Right lobe of liver (tissue), 6 donors: ENCODE measurements at places on chromosomes 5 and 9.

DNA sequence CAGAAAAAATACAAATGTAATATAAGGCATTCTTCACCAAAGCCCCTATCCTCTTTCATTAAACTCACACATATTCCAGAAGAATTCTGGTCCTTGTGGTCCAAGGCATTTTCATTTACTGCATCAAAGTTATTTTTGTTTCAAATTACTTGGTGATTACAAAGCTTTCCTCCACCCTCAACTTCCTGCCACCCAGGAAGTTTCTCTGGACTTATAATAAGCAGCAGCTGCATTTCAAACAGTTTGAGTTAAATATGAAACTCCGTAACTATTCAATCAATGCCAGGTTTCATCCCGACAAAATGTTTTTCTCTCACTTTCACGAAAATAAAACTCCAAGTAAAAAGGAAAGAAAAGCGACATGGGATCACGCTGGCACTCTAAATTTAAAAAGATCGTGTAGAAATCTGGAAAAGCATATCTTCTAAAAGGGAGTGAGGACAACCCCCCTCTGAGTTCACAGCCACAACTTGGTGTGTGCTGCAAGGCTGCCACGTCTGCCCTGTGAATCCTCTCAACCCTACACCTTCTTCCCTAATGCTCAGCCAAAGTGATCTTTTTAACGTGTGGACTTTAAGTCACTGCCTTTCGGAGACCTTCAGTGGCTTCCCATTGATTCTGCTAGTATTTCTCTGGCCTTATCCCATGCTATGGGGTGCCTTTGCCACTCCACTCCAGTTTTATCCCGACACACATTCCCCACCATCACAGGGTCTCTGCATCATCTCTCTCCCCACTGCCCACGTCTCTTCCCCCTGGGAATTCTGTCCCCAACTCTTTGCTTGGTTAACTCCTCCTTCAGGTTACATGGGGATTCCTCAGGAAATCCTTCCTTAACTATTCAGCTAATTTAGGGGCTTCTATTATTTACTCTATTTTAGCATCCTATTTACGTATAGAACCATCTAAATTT, 91.1 kb upstream of the CER1 start:
- no peak for DNase-seq

DNA sequence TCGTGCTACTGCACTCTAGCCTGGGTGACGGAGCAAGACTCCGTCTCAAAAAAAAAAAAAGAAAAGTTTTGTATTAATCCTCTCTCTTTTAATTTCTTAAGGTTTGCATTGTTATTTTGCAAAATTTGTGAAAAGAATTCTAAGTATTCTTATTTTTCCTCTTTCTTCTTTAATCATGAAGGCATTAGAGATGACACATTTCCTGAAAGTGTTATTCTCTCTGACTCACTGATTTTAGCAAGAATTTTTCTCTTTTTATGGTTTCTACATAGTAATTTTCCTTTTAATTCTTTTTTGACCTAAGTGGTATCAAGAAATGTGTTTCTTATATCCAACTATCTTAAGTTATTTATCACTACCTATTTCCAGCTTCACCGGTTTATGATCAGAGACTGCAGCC, 78.0 kb downstream of the NSUN2 start:
- DNase-seq, result no peak

DNA sequence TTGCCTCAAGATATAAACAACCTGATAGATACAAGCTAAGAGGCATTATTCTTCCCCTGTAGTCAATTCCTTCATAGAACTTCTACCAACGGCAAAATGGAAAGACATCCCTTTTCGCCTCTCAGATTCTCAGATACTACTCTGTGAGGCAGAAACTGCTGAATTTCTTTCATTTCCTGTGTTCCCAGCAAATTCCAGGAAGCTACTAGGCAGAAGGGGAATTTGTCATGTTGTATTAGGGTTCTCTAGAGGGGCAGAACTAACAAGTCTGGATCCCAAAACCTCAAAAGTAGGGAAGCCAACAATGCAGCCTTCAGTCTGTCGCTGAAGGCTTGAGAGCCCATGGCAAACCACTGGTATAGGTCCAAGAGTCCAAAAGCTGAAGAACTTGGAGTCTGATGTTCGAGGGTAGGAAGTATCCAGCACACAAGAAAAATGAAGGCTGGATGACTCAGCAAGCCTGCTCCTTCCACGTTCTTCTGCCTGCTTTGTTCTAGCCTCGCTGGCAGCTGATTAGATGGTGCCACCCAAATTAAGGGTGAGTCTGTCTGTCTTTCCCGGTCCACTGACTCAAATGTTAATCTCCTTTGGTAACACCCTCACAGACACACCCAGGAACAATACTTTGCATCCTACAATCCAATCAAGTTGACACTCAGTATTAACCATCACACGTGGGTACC, 15.2 kb downstream of the RNF180 start:
- DNase-seq, result no peak

- peak; percentile 83 for DNase-seq
Observed at GRCh38 chr5:10601246-10602030, 37.6 kb downstream of the ANKRD33B start.

DNA sequence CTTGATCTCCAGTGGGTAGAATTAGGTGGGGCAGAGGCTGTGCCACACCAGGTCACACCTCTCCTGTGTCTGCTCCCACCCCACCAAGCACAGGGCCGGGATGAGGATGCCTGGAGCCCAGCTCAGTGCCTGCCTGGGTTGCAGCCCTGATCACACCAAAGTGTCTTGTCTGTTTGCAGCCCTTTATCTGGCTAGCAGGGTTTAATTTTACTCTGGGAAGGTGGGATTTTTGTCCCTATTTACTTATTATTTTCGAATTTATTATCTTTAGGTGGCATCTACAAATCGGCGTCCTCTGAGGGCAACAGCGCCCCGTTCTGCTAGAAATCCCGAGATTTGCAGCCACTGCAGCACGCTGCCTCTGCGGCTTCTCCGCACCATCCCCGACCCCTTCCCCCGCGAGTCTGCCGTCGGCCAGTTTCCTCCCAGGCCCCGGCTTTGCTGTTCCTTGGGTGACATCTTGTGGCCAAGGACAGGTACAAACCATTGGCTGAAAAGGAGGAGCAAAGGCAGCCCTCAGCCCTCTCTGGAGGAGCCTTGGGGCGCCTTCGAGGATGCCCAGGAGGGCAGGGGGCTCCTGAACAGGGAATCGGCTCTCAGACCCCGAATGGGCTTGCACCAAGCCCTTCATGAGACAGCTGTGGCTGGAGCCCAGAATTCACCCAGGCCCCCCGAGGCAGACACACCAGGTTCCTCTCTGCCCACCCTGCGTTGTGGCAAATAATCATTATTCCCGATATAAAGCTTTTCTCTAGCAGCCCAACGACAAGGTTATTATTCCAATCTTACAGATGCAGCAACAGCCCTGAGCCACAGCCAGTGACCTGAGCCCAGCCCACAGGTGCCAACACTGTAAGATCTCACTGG, 113.0 kb downstream of the GAPVD1 start:
- peak; percentile 55 for DNase-seq

GRCh38 chr5:150183436-150183835, 6.4 kb upstream of the SLC6A7 start:
- no peak for DNase-seq

DNA sequence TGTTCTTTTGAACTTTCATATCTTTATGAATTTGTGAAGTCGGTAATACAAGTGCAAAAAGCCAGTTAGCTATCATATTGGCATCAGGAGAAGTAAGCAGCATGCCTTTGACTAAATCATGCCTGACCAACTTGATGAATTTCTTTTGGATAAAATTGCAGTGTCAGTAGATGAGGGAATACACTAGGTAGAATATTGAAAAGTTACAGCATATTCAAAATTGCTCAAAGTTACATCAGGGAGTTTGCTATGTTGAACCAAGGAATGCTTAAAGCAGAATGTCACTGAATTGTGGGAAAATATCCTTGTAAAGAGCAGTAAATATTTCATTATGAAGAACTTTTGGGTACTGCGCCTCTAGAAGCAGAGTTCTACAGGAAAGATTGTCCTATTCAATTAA, 87.1 kb upstream of the TLX3 start:
- DNase-seq, result no peak

- DNase-seq, result no peak
Observed at GRCh38 chr5:14491015-14491915, 90.3 kb upstream of the OTULINL start.

DNA sequence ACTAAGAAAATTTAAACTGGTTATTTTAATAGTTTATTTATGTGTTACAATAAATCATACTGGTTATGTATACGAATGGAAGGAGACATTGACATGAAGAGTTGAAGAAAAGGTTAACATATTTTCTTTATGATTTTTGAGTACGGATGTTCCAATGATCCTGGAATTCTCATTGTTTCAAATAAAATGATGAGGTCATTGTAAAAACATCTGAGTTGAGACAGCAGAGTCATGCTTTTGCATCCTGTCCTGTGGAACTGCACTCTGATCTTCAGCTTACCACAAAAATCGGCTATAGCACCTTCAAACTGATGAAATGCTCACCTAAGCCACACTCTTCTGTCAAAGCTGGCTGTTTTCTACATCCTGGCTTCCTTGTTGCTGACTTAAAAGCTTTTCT, 67.8 kb downstream of the PTCD2 start:
- DNase-seq, result no peak

- no peak for DNase-seq
Observed at GRCh38 chr5:14201325-14202045, 58.3 kb downstream of the TRIO start.

GRCh38 chr9:117574099-117574498, 130.1 kb upstream of the TLR4 start:
- no peak for DNase-seq

GRCh38 chr9:98039607-98040017, 16.9 kb upstream of the NANS start:
- DNase-seq, result no peak

- peak; percentile 68 for DNase-seq
Observed at GRCh38 chr9:134422301-134423090, 96.2 kb downstream of the RXRA start.

GRCh38 chr5:56077796-56078233, 83.1 kb upstream of the IL6ST start:
- DNase-seq, result no peak

DNA sequence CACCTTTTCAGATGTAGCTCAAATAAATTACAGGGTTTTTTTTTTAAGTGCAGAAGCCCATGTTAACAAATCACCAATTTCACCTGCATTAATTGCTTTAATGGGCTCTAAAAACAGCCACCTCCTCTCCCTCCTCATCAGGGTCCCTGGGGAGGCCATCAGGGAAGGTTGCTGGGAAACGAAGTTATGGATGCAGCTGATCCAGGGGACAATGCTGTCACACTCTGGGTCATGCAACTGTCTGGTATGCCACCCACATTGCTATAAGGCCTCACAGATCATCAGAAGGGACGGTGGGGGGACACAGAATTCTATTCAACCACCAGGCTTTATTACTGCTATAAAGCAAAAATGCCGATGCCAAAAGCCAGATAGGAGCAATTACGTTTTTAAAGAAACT, 9.3 kb downstream of the WHRN start:
- no peak for DNase-seq

- DNase-seq, result peak; percentile 22
Observed at GRCh38 chr9:136654820-136655535, 7.7 kb upstream of the EGFL7 start.

GRCh38 chr5:88938488-88938887, 55.5 kb upstream of the MEF2C start:
- DNase-seq, result no peak

DNA sequence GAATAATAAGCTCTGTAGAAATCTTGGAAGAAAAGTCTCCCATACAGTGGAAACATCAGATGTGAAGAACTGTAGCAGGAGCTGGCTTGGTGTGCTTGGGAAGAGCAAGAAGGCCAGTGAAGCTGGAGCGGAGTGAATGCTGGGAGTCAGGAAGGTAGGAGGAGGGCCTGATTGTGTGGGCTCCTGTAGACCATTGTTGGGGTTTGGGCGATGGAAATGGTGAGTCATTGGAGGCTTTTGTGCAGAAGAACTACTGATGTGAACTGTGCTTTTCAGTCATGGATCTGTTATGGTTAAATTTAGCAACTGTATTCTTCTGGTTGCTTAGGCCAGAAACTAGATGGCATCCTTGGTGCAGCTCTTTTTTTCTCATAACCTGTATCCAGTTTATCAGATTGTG, 2.3 kb downstream of the ICE1 start:
- no peak for DNase-seq

DNA sequence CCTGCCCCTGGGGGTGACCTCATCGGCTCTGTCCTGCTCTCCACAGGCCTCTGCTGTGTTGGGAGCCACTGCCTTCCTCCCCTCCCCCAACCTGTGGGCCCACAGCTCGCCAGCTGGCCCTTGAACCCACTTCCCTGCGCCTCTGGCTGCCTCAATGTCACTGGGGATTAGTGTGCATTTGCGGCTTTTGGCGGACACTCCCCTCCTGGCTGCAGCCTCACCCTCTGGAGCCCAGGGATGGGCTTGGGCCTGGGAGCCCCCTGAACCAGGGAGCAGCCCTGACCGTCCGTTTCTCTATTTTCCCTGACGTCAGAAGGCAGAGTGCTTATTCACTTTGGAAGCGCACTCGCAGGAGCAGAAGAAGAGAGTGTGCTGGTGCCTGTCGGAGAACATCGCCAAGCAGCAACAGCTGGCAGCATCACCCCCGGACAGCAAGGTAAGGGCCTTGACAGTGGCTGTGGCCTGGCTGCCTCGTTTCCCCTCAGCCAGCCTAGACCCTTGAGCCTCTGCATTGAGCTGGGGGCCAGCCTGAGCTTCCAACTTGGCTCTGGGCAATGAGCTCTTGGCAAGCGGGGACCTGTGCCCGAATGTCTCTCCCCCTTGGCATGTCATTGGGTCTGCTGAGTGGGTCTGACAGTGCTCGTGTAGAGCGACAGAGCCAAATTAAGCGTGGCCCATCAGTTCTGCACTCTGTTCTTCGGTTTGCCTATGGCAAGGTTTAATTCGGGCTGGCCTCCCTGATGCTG, 73.1 kb downstream of the RGS3 start:
- no peak for DNase-seq

DNA sequence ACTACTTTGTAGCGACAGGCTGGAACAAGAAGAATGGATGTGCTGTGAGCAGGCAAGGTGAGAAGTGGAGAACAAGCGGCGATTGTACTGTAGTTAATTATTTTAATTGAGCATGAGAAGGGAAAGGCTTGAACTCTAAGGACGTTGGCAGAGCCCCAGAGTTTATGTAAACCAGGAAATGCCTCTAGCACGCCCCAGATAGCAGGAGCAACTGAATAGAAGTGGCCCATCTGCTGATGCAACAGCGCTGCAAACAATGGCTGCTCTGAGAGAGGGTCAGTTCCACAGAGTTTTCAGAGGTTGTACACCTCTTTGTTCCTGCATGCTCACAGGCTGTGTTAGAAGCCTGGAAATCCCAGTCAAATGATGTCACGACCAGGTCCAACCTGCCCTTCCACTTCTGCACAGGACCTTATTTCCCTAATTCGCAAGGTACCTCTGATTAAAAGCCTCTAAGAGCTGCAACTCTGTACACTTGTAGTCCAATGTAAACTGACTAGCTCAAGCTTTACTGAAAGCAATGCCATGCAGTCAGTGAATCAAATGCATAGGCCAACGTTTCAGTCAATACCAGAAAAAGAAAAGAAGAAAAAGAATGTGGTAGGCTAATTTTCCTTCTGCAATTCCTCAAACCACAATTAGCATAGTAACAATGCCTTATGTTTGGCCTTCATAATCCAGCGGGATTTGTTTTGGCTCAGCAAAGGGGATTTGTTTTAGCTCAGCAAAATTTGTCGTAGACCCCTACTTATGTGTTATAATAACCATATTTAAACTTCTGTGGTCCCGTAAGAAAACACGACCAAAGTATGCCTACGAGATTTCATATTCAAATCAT, 119.6 kb upstream of the RETREG1 start:
- DNase-seq, result peak; percentile 50
